GM18507 (cell line): ENCODE measurements at places on chromosomes 12 and 14.

DNA sequence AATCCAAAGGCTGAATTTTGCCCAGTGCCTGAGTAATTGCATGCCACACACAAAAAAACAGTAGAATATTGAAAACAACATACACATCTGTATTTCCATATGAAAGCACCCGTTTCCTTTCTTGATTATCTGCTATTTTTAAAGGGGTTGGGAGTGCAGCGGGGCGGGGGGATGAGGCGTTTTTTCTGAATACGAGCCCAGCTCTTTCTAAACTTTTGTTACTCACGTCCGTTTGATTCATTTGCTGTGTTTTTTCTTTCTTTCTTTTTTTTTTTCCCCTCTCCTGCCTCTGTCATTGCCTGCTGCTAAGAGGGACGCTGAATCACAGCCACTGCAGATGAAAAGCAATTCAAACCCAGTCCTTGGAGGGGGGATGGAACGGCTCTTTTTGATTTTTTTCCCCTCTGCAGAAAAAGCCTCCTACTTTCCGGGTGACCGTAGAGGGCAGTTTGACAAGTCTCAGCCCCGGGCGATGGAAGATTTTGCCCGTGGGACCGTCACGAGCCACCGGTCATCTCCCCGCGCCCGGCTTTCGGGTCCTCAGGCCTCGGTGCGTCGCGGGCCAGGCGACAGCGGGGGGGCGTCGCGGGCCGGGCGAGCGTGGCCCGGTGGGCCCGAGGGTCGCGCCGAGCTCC, 572 bp upstream of the RASSF8 start:
- DNase-seq, result no peak

GRCh38 chr12:116339800-116340371, 62.4 kb upstream of the MED13L start:
- no peak for DNase-seq

DNA sequence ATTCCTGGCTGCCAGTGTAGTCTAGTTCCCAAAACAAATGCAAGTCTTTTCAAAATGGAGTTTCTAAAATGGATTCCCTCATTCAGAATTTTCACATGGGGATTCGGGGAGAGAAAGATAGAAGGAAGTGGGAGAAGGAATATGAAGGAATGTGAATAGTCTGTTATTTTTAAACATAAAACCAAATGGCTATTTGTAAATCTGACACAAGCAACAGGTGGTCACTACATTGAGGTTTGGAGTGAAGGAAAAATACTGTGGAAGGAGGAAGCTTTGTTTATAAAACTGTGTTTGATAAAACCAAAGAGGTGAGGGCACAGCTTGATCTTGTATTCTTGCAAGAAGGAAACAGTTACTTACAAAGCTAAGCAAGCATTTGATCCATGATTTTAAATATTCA, 65.3 kb upstream of the KCNJ8 start:
- no peak for DNase-seq

DNA sequence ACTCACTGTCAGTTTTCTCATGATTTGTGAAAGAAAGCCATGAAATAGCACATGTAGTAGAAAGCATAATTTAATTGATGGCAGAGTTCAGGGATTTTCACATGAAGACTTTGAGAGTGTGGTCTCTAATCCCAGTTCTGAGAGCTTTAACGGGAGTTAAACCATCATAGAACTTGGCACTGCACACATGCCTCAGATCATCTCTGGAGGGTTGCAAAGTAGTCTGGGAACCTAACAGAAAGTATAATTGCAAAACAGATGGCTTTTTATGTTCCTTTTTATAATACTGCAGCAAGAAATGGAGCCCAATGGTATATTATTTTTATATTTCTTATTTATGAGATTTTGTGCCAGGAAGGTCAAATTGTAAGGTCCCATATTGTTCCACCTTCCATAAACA, 77.9 kb downstream of the BHLHE41 start:
- no peak for DNase-seq

GRCh38 chr12:55002355-55002754, 17.4 kb upstream of the NEUROD4 start:
- no peak for DNase-seq

GRCh38 chr12:72063073-72063472, 124.4 kb downstream of the TPH2 start:
- DNase-seq, result no peak

DNA sequence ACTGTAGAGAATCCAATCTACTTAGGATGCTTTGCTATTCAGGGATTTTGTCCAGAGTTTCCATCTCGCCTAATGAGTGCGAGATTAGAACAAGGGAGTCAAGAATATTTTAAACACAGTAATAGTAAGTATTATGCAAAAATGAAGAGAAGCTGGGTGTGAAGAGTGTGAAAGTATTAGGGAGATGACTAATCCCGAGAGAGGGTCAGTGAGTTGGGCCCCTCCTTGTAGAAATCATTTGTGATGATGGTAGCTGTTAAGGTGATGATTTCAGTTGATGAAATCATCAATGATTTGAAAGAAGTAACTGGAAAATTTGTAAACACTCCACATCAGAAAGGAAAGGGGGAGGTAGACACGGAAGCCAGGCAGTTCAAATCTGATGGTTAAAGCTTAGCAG, 478.9 kb upstream of the MGAT4C start:
- DNase-seq, result no peak

GRCh38 chr14:68192935-68193334, 373.4 kb downstream of the RAD51B start:
- no peak for DNase-seq

GRCh38 chr14:90664911-90665310, 151.3 kb downstream of the TTC7B start:
- no peak for DNase-seq

GRCh38 chr12:27695556-27696292, 523 bp upstream of the REP15 start:
- DNase-seq, result no peak

DNA sequence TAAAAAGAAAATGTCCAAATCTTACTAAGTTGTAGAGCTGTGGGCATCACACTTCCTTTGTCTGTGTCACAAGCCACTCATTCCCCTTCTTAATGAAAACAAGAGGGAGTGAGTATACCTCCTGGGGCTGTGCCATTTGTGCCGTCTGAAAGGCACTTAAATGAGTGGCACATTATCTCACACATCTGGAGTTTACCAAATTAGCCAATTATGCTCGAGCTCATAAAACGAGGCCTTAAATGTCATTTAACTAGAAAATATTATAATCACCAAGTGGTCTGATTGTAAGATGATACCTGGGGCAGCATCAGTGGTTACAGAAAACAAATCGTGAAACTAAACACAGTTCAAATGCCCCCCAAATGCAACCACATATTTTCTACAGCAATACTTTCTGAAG, 146.1 kb downstream of the PAX9 start:
- no peak for DNase-seq

GRCh38 chr14:55913324-55914025, 204.7 kb upstream of the PELI2 start:
- no peak for DNase-seq

DNA sequence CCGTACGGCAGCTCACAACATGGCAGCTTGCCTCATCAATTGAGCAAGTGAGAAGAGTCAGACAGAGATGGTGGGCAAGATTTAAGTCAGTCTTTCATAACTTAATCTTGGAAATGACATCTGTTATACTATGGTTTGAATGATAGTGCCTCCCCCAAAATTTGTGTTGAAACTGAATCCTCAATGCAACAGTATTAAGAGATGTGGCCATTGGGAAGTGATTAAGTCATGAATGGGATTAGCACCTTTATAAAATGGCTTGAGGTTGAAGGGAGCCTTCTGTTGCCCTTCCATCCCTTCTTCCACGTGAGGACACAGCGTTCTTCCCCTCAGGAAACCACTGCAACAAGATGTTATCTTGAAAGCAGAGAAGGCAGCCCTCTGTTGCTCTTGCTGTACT, 124.2 kb downstream of the C12orf75 start:
- no peak for DNase-seq

DNA sequence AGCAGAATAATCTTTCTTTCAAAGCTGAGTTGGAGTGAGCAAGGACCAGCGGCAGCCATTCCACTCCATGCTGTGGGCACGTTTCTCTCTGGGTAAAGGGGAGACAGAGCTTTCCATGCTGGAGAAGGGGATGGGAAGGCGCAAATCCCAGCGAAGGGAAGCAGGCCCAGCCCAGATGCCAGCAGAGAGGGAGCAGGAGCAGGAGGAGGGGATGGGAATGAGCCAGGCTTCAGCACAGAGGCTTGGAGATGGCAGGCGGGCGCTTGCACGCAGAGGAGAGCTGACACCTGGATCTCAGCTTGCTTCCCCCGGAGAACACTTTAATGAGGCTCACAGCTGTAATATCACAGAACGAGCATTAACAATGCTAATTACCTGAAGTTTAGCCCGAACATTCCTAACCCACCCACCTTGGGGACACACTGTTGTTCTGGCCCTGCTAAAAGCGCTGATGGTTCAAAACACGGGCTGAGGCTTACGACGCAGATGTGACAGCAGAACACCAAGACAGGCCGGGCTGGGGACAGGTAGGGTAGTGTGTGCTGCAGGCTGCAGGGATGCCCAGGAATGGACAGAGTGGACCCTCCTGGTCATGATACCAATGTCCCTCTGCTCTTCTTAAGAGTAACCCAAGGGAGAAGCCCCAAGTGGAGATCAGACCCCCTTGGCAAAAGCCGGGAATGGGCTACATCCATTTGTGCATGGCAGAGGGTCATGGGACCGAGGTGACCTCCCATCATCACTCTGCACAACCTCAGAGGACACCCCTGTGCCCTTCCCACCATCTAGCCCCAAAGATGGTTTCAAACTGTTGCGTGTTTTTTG, 288.6 kb downstream of the DPF3 start:
- no peak for DNase-seq

GRCh38 chr12:120922279-120922678, 18.1 kb upstream of the SPPL3 start:
- no peak for DNase-seq

DNA sequence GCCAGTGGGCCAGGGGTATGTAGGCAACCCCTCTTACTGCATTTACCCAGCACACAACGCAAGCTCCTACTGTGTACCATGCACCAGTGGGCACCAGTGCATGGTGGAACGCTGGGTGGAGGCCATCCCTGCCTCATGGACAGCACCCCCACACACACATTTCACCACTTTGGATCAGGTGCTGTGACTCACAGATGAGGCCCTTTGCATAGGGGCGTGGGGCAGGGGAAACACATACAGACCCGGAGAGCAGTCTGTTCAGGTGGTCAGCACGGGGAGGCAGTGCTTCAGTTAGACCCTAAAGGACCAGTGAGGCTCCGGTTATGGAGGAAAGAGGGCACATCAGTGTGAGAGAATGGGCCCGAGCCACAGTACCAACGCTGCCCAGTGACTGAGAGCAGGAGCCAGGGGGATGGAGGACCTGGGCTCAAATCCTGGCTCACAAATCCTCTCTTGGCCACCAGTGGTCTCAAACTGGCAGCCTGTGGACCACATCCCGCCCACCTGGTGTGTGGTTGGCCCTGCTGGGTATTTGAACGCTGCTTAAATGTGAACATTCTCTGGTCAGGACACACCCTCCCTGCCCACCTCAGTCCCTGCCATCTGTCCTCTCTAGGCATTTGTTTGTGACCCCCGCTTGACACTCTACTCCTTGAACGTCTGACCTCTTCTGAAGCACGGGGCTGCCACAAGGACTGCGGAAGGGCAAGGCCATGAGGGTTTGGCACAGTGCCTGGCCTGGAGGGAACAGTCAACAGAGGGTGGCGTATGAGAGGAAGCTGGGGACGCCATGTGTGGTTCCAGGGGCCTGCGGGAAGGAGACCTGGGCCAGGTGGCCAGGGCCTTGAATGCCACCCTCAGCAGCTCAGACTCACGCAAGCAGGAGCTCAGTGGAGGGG, 46.7 kb downstream of the FAM222A start:
- no peak for DNase-seq

GRCh38 chr12:57745485-57745881, 644 bp downstream of the TSPAN31 start:
- DNase-seq, result no peak

DNA sequence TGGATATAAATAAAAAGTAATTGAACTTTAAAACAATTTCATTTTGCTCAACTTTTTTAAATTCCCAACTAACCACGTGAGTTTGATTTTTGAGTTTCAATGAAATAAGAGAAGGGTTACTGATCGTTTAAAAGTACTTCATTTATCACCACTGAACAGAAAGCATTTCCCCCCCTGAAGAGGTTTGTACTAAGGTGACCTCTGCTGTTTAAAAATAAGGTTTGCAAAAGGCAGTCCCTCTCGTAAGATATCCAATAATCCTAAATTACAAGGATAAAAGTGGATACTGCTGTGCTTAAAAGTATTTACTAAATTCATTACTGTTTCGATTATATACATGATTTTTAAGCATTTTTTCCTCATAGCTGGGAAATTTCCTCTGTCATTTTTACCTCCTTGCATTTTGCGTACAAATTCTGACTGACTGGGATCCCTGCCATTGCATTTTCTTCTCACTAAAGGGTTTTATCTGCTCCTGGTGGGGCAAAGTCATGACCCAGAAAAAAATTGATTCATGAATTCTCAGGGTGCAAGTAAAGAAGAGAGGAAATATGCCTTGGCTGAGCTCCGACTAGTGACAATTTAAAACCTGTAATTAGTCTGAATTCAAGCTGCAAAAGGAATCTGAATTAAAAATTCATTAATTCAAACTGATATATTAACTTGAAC, 463.8 kb downstream of the PRKD1 start:
- no peak for DNase-seq

GRCh38 chr12:65278576-65279368, at the start of gene MSRB3:
Gene MSRB3, plus strand, starts transcription at chr12:65278683. Its CDS starts 29,897 bp downstream, at chr12:65308580.
- no peak for DNase-seq

- no peak for DNase-seq
These were observed 80.3 kb downstream of the SYNE2 start for GRCh38 chr14:63933110-63933509.

DNA sequence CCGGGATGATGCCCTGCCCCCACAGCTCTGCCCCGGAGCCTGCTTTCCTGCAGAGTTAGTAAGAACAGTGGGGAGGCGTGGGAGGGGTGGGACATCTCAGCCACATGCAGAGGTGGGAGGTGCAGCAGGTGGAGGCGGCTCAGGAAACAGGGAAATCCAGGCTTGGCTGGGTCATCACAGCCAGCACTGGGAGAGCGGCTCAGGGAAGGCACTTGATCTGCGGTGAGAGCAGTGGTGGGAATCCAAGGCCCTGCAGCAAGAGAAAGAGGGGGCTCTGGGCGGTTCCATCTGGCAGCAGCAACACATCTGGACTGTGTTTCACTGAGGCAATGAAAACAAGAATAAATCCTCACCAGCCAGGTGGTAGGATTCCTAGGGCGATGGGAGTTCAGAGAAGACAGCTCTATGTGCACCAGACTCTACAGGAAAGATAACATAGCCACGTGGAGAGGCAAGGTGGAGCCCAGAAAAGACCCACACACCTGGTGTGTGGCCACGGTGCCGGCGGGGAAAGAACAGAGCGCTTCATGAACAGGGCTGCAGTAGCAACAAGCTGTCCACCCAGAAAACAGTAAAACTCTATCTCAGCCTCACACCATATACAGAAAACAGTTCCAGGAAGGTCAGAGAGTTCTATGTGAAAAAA, 57.6 kb downstream of the CCDC85C start:
- no peak for DNase-seq

GRCh38 chr12:73277971-73278370, 1005.8 kb downstream of the TRHDE start:
- no peak for DNase-seq
